ENCODE measurements at places on chromosomes 5 and 9.

DNA sequence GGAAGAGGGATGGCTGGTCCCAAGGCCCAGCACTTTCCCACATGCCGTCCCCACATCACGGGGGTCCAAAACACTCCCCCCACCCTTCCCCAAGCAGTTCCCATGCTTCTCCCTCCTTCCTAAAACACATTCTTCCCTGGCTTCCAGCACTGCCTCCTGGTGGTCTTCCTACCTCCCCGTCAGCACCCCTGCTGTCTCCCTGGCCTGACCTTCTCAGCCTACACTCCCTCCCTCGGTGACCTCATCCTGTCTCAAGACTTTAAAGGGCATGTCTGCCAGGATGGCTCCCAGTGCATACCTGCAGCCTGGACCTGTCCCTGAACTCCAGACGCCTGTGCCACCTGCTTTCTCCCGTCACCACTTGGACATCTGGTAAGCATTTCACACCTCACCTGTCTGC lies 4.3 kb upstream of the NCS1 start:
- DNase-seq: no peak

DNA sequence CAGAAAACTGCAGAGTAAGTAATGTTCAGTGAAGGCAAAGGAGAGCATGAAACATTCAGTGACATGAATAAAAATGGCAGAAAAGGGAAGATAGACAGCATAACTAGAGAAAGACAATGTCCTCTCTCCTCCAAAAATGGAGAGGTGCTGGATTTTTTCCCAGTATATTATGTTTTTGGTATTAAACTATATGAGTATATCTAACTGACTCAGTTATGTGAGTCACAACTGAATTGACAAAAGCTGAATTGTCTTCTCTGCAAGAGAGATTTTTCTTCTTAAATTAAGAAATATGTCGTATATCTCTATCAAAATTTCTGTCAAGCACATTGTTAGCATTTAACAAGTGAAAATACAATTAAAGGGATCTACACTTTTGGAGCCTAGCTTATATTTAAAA lies 375.1 kb downstream of the CHSY3 start:
- no peak for DNase-seq

DNA sequence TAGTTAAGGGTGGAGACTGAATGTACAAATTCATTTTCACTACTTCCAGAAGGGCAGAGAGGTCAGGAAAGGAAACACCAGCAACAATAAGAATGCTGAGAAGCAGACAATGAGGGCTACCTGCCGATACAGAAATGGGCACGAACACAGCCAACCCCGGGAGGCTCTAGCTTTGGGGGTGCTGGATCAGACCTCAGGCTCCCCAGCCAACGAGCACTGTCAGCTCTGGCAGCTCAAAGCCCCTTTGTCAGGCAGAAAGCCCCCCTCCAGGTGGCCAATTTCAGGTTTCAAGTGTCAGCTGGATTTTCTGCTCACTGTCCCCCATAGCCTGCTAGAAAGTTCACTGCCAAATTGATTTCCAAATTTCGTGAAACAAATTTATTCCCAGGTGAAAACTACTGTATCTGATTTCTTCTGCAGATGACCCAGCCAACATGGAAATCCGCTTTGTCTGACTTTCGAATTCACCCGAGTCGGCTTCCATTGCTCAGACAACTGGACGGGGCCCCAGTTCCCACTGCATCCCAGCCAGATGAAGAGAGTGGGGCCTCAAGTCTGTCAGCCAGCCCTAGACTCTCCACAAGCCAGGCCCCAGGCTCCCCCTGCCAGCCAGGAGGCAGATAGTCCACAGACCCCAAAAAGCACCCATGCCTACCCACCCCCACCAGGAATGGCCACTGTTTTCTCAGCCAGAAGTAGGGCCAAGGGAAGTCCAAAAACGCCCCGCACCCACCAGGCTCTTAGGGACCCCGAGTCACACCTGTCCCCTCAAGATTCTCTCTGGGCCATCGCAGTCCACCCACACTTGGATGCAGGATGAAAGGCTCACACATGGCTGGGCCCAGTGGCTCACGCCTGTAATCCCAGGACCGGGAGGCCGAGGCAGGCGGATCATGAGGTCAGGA lies 96.5 kb upstream of the PHYKPL start:
- DNase-seq: no peak

DNA sequence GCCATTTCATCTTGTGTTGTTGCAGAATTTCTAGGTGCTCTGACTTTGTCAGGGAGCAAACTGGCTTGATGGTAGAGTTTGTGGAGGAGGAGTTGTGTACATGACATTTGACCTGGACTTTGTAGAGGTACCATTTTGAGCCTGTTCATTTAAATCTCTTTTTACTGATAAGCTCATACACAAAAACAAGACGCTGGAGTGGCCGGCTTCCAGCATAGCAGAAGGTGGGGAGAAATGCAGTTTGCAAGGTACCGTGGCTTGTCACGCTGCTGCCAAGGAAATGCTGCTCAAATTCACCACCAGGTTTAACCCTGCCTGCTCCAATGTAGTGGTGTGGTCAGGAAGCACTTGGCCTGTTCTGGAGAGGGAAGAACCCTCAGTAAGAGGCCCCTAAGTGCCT lies 18.9 kb upstream of the IQGAP2 start:
- no peak for DNase-seq

DNA sequence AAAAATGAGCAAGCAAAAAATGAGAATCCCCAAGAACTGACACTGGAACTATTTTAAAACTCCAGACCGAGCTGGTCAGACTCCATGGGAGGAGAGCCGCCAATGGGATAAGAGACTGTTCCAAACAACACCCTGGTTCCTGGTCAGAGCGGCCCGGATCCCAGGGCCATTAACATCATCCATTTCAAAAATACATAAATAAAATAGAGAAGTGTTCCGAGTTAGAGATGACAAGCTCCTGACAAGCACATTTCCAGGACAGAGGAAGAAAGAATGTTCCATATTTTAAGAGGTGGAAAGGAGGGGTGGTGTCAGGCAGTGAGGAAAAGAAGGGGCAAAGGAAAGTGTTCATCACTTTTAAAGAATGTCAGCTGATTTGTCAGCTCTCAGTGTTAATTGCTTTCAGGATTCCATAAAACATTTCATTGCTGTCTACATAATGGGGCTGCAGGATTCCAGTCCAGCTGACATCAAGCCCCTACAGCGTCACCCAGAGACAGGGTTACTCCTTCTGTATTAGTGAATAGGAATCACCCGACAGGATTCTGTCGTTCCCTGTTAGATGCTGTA lies 202.5 kb upstream of the TRIM32 start:
- no peak for DNase-seq

- DNase-seq: no peak
Measured at GRCh38 chr5:83095163-83095956, 18.0 kb downstream of the XRCC4 start.

- no peak for DNase-seq
Measured at GRCh38 chr5:131983244-131983771, 28.1 kb downstream of the ACSL6 start.

GRCh38 chr5:55731848-55732247 lies 6.0 kb upstream of the DDX4 start:
- DNase-seq: no peak

GRCh38 chr9:15576350-15577050 lies 23.7 kb downstream of the CCDC171 start:
- DNase-seq: no peak

- DNase-seq: no peak
Measured at GRCh38 chr5:57777174-57777581, 294.6 kb upstream of the ACTBL2 start.

GRCh38 chr9:109048822-109049221 lies 35.5 kb upstream of the CTNNAL1 start:
- no peak for DNase-seq

- no peak for DNase-seq
Measured at GRCh38 chr9:20611691-20612287, 10.5 kb downstream of the MLLT3 start.

- no peak for DNase-seq
Measured at GRCh38 chr5:57537811-57538210, 55.2 kb upstream of the ACTBL2 start.

- no peak for DNase-seq
Measured at GRCh38 chr9:137520614-137521404, 29.4 kb downstream of the PNPLA7 start.

GRCh38 chr5:78326930-78327329 lies 32.4 kb upstream of the AP3B1 start:
- no peak for DNase-seq

GRCh38 chr5:68618501-68618900 lies 402.9 kb downstream of the PIK3R1 start:
- DNase-seq: no peak
